GM20000 (cell line): ENCODE measurements at places on chromosomes 6 and 20.

- DNase-seq, result no peak
These were observed 427.8 kb downstream of the PREX1 start for GRCh38 chr20:48400009-48400408.

GRCh38 chr6:141313986-141314385 is 818.7 kb upstream of the GJE1 start:
- no peak for DNase-seq

DNA sequence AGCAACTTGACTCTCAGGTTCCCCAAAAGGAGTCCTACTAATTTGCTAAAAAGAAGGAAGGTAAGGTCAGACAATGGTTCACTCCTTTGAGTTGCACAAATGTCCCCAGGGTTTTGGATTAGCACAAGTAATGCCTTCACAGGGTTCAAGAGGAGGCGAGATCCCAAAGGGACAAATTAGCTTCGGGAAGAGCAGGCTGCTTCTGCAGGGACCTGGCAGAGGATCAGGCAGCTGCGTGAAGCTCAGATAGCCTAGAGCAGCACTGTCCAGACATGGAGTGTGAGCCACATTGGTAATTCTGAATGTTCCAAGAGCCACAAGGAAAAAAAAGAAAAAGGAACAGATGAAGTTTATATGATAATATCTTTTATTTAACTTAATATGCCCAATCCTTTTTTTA is 115.4 kb downstream of the CFAP61 start:
- no peak for DNase-seq

DNA sequence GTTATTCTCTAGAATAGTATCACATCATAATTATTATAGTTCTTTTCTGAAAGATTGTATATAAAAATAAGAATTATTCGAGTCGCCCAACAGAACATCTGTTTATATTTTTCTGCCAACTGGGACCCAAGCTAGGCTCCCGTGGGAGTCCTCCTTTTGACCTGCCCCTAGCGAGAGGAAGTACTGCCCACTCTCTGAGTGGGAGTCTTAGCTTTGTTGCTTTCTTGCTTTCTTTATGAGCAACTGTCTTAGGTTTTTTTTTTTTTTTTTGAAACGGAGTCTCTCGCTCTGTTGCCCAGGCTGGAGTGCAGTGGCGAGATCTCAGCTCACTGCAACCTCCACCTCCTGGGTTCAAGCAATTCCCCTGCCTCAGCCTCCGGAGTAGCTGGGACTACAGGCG is 202.0 kb upstream of the ZNF184 start:
- no peak for DNase-seq

DNA sequence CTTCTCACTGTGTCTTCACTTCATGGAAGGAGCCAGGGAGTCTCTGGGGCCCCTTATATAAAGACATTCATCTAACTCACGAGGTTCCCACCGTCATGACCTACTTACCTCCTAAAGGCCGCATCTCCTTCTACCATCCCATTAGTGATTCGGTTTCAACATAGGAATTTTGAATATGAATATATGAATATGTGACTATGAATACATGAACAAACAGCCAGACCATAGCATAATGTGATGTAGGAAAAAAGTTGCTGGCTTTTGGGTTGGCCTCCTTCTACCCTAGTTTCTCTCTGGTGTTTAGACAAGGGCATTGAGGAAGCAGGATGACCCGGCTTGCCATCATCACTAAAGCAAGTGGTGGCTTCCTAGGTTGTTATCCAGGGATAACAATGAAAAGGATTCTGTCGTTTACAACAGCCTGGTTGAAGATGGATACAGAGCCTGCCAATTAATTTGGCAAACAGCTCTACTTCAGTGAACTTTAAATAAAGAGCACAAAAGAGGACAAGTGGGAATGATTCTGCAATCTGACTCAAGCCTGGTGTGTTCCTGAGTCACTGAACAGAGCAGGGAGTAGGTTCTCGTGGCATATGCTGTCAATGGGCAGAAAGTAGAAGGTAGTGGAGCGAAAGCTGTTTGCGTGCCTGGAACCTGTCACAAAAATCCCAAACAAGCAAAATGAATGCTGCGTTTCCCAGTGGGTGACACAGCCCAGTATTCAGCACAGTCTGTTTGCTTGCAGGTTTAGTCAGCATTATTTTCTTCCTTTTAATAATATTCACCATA is 44.0 kb upstream of the DOK5 start:
- DNase-seq, result no peak

DNA sequence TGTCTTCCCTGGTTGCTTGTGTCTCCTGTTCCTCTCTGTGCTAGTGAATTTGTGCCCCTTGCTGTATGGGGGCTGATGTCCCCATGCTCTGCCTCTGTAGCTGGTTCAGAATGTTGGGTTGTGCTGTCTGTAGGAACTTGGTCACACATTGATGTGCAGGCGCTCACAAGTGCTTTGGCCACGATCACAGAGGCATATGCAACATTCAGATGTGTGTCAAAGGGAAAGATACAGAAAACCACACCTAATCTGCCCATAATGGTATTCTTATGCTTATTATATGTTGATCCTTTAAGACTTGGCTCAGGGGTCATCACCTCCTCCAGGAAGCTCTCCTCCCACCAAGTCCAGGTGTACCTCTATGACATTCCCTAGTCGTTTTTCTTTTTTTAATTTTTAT is 17.1 kb upstream of the DHX35 start:
- no peak for DNase-seq

DNA sequence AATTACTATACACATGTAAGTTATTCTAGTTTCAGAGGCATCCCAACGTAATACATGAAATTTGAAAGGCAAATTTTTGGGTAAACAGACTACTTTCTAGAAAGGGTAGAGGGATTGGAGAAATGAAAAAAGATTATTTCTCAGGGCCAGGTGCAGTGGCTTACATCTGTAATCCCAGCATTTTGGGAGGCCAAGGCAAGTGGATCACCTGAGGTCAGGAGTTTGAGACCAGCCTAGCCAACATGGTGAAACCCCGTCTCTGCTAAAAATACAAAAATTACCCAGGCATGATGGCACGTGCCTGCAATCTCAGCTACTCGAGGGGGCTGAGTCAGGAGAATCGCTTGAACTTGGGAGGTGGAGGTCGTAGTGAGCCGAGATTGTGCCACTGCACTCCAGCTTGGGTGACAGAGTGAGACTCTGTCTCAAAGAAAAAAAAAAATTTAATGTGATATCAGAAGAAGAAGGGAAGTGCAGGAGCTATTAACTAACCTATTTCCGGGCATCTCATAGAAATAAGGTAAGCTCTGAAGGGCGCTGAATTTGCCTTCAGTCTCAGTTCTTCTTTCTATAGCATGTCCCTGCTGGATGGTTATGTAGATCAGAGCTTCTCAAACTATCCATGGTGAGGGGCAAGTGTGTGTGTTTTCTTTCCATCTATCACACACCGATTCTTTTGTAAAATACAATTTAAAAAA is 100.3 kb upstream of the MTHFD1L start:
- peak; percentile 22 for DNase-seq

- DNase-seq, result no peak
These were observed 9.3 kb upstream of the CALHM6 start for GRCh38 chr6:116451916-116452315.
